ENCODE measurements at places on chromosomes 4 and X.

- H3K4me3 ChIP-seq = no peak overlapping the region
- H3K27me3 ChIP-seq = no peaks in the 10 kb centered on the region
- no peaks in the 10 kb centered on the region for H3K4me1 ChIP-seq
- DNase-seq = peak; percentile 72
- H3K27ac ChIP-seq = no peak overlapping the region
- H3K36me3 ChIP-seq = no peaks in the 10 kb centered on the region
Measured at GRCh38 chrX:74383611-74384010, 37.7 kb upstream of the SLC16A2 start.

DNA sequence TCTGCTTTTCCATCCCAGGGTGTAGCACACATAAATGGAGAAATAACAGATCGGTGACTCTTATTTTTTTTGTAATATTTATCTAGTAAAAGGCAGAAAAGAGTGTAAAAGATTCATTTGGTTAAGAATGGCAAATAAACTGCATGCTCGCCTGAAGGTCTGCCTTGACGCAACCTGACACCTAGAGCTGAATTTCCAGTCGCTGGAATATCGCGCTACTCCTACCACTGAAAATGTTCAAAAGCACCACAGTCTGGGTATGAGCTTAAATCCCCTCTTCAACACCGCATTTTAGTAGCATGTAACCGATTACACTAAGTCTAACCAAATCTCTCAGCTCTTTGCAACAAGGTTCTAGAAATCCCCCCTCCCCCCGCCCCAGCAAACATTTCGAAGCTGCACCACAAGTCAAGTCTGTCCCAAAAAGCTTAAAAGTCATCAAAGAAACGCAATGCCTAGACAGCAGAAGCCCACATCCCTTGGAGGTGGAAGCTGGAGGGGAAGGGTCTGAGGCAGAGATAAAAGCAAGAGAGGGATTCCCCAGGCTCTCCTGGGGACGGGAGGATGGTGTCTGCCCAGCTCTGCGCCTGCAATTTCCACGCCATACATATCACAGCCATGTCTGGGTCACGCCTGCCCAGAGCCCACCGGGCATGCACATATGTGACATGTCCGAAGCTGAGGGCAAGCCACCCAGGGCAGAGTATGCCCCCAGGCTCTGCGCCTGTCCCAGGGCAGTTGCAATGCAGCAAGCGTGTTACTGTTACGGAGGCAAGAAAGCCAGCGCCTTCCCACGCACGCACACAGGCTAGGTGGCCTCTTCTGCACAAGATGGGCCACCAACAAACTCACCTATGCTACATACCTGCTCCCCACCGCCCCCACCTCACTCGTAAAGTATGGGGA, 1.4 kb downstream of the FGF13 start:
- no peaks in the 10 kb centered on the region for H3K4me1 ChIP-seq
- DNase-seq = peak; percentile 57
- no peak overlapping the region for H3K27ac ChIP-seq
- H3K36me3 ChIP-seq = peaks cover 25% of the 10 kb centered on the region
- H3K27me3 ChIP-seq = no peaks in the 10 kb centered on the region

- no peaks in the 10 kb centered on the region for H3K27me3 ChIP-seq
- no peak for DNase-seq
- H3K27ac ChIP-seq = no peak overlapping the region
Measured at GRCh38 chrX:16433021-16433420, 216.9 kb upstream of the S100G start.

DNA sequence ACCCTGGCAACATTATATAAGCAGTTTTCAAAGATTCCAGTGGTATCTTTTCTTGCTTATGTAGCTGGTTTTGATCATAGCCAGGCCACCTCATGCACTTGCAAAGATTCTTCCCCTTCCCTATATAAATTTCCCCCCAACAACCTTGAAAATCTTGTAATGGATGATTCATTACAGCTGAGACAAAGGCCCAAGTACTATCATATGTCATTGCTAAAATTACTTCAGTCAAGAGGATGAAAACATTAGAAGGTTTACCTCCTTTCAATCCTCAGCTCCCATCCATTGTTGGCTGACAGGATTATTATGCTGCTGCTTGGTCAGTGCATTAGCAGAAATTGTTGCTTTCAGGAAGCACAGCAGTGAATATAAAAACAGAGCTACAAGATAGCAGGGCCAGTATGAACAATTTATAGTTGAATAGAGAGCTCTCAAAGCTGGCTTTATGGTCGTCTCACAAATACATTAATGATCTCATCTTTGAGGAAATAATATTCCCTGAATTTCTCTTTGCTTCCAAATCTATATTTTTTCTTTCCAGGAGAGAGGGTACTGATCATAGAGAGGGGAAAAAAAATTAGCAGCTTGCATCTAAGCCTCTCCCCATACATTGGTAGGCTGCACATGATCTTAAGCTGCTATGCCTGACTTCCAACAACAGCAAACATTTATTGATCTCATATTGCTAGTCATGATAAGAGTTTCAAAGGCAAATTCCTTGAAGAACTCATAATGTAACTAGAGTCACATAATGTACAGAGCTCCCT, 7.7 kb upstream of the ARHGEF38 start:
- DNase-seq = no peak
- H3K27ac ChIP-seq = no peak overlapping the region
- H3K4me3 ChIP-seq = no peak overlapping the region
- no peaks in the 10 kb centered on the region for H3K4me1 ChIP-seq

All from endodermal cell (in vitro differentiated cells).